ENCODE measurements at places on chromosomes 5 and 9.

DNA sequence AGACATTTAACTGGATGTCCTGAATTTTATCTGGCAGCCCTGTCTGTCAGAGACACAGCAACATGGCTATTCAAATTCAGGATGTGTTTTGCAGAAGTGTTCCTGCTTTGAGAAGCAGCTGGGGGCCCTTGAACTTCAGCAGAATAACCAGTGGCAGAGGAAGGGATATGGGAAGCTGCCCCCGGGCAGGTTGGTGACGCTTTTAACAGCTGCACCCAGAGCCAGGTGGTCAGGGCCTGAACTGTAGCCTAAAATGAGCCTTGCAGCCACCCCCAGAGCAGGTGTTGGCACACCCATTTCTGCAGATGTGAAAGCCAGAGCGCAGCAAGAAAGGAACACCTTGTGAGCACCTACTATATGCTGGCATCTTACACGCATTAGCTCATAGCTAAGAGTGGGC lies 128.7 kb upstream of the BOD1 start:
- no peaks in the 10 kb centered on the region for H3K36me3 ChIP-seq
- DNase-seq: no peak
- no peak overlapping the region for H3K4me3 ChIP-seq
- H3K4me1 ChIP-seq: peaks cover 3% of the 10 kb centered on the region
- no peaks in the 10 kb centered on the region for H3K27me3 ChIP-seq

- H3K4me1 ChIP-seq: no peaks in the 10 kb centered on the region
- peaks cover 6% of the 10 kb centered on the region for H3K27me3 ChIP-seq
- no peak overlapping the region for H3K27ac ChIP-seq
- no peak for DNase-seq
- no peak overlapping the region for H3K4me3 ChIP-seq
- no peaks in the 10 kb centered on the region for H3K36me3 ChIP-seq
Observed at GRCh38 chr9:116336133-116336862, 182.7 kb downstream of the PAPPA start.

DNA sequence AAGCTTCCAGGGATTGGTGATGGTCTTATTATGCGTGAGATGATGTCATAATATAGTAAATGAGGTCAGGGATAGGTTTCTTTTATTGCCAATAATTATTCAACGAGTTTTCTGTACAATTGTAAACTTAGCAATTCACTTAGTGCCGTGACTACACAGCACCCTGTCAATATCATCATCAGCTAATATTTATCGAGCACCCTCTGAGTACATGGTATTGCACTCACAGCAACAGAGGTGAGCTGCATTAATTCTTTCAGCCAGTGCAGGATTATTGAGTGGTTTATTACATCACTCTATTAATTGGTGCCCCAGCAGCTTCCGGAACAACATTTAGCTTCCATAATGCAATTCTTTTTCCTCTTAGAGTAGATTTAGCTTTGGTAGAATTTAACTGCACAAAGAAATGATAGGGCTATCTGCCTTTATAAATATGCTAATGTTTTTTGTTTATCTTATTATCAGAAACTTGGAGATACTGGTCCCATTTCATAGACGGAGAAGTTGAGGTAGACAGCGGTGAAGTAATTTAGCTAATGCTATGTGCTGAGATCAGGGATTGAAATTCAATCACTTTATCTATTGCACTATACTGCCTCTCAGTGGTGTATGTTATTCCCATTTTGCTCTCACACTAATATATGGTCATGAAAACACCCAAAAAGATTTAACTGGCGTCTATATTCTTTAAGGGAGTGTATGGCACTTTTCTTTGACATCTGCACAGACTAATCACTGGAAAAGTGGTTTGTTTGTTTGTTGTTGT lies 726.1 kb upstream of the WWC1 start:
- H3K27me3 ChIP-seq: no peaks in the 10 kb centered on the region
- no peak overlapping the region for H3K4me3 ChIP-seq
- no peaks in the 10 kb centered on the region for H3K36me3 ChIP-seq
- peak; percentile 30 for DNase-seq
- no peak overlapping the region for H3K27ac ChIP-seq
- no peaks in the 10 kb centered on the region for H3K4me1 ChIP-seq

GRCh38 chr5:65791712-65792673 lies 70.0 kb downstream of the NLN start:
- H3K27me3 ChIP-seq: no peaks in the 10 kb centered on the region
- no peak overlapping the region for H3K4me3 ChIP-seq
- no peaks in the 10 kb centered on the region for H3K4me1 ChIP-seq

DNA sequence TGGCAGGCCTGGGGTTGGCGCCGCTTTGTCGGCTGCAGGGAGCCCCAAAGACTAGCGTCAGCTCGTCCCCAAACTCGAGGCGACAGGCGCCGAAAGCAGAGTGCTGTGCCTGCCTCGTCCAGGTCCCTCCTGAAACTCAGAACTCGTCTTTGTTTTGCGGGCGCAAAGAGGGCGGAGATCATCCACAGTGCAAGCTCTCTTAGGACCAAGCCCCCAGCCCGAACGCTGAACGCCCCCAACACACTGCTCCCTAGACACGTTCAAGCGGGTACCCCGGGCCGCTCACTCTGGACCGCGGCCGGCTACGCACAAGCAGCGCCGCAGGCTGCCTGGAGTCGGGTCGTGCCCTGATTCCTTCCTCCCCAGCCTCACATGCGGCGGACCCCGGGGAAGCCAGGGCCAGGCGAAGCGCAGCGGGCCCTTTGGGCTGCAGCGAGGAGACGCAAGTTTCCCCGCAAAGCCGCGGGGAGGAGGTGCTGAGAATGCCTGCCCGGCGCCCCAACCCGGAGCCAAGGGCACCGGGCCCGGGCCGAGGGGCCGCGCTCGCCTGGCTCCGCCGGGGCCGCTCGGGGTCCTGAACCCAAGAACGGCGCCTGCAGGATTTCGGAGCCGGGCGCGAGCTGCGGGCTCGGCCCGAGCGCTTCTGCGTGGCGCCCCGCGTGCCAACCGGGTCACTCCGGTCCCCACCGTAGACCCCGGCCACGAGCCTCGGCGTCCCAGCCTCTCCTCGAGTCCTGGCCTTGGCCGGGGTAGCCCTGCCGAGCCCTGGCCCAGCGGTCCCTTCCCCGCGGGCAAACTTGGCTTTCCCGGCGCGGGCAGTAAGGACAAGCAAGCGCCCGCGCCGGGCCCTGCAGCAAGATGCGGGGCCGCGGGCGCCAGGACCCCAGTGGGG lies 738 bp downstream of the FSTL4 start:
- H3K36me3 ChIP-seq: no peaks in the 10 kb centered on the region
- DNase-seq: no peak
- peak overlapping the region; percentile 57 for H3K4me3 ChIP-seq
- H3K27ac ChIP-seq: no peak overlapping the region
- peaks cover 25% of the 10 kb centered on the region for H3K4me1 ChIP-seq

DNA sequence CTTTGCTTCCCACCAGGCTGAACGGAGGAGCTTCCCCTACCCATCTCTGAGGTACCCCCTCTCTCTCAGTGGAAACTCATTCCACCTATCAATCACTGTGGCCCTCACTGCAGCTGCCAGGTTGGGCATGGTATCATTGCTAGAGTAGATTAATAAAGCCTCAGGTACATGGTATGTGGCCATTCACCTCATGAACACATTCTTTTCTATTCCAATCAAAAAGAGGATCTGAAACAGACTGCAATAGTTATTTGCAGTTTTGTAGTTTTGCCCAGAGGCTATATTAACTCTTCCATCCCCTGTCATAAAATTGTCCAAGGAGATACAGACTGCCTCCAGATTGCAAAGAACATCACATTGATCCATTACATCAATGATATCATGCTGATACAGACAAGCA lies 85.8 kb upstream of the MVB12B start:
- no peaks in the 10 kb centered on the region for H3K4me1 ChIP-seq
- DNase-seq: no peak
- no peak overlapping the region for H3K27ac ChIP-seq
- no peaks in the 10 kb centered on the region for H3K27me3 ChIP-seq

DNA sequence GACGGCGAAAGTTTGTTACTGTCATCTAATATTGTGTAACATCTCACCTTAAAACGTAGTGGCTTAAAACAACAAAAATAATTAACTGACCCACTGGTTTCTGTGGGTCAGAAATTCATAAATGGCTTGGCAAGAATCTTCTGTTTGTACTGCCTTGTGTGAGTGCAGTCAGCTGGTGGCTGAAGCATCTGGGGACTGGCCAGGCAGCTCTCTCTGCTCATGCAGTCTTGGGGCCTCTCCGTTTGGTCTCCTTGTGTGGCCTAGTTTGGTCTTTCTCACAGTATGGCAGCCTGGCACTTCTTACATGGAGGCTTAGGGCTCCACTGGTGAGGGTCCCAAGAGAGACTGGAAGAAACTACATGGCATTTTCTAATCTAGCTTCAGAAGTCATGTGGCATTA lies 49.0 kb upstream of the CTXN3 start:
- H3K27ac ChIP-seq: no peak overlapping the region
- H3K4me1 ChIP-seq: no peaks in the 10 kb centered on the region
- H3K27me3 ChIP-seq: no peaks in the 10 kb centered on the region
- no peaks in the 10 kb centered on the region for H3K36me3 ChIP-seq
- no peak for DNase-seq
- no peak overlapping the region for H3K4me3 ChIP-seq

- H3K36me3 ChIP-seq: peaks cover 82% of the 10 kb centered on the region
- H3K27me3 ChIP-seq: no peaks in the 10 kb centered on the region
- H3K4me1 ChIP-seq: peaks cover 33% of the 10 kb centered on the region
- H3K27ac ChIP-seq: no peak overlapping the region
Observed at GRCh38 chr5:72860499-72860898, 44.0 kb downstream of the TNPO1 start.

DNA sequence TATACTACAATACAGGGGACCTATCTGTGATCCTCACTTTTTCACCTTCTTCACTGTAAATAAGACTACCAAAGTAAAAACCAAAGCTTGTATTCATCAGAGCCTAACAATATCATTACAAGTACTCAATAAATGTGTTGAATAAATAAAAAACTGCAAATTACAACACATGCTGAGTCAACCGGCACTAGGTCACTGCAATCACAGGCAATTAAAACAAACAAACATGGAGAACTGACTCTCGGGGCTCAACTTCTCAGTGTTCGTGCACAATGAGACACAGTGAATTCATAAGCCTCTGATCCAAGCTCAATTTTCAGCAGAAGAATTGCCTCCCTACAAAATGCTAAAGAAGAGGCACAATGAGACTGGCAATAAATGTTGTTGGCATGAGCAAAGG lies 69.2 kb downstream of the CDK5RAP2 start:
- no peaks in the 10 kb centered on the region for H3K27me3 ChIP-seq
- no peak overlapping the region for H3K4me3 ChIP-seq
- H3K27ac ChIP-seq: no peak overlapping the region
- H3K4me1 ChIP-seq: no peaks in the 10 kb centered on the region

DNA sequence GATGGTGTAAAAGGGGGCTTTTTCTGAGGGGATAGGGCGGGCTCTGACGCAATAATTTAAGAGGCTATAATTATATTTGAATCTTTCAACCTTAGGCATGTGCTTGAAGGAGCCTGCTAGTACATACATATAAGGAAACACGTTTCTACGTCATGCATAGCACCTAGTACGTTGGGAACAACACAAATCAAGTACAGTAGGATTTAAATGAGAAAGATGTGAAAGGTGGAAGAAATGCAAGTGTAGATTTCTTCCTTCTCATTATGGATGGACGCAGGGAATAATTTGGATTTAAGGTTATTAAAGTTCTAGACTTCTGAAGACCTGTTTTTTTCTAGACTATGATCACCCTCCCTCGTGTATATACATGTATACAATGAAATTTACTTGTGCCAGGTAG lies 927 bp upstream of the CDO1 start:
- peaks cover 16% of the 10 kb centered on the region for H3K4me1 ChIP-seq
- H3K27me3 ChIP-seq: peaks cover 25% of the 10 kb centered on the region
- H3K27ac ChIP-seq: no peak overlapping the region
- DNase-seq: no peak
- no peak overlapping the region for H3K4me3 ChIP-seq
- no peaks in the 10 kb centered on the region for H3K36me3 ChIP-seq

- peak overlapping the region; percentile 48 for H3K27ac ChIP-seq
- no peaks in the 10 kb centered on the region for H3K27me3 ChIP-seq
- H3K4me1 ChIP-seq: peaks cover 10% of the 10 kb centered on the region
- DNase-seq: peak; percentile 80
Observed at GRCh38 chr5:66741394-66741793, 145.2 kb downstream of the MAST4 start.

DNA sequence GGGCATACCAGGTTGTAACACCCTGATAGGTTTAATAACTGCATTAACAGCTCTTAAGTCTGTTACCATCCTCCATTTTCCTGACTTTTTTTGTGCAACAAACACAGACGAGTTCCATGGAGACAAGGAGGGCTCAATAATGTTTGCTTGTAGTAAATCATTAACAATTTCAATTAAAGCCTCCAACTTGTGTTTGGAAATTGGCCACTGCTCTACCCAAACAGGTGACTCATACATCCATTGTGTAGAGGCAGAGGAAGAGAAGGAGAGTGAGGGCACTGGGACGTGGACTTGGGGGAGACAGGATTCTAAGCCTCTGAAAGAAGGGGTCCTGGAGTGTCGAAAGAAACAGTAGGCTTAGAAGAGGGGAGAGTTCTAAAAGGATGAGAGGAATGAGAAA lies 213.6 kb upstream of the KCNN2 start:
- H3K4me1 ChIP-seq: no peaks in the 10 kb centered on the region

DNA sequence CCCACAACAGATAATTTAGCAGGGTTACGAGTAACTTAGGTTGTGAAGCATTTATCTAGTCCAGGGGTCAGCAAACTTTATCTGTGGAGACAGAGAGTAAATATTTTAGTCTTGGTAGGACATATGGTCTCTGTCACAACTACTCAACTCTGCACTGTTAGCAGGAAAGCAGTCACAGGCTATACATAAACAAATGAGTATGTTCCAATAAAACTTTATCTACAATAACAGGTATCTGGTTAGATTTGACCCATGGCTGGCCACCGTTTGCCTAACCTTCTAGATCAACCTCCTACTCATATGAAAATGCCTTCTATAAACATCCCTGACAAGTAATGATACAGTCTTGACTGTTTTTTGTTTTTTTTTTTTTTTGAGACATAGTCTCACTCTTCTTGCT lies 13.0 kb upstream of the HK3 start:
- no peak for DNase-seq
- H3K4me1 ChIP-seq: no peaks in the 10 kb centered on the region
- H3K4me3 ChIP-seq: no peak overlapping the region
- H3K27me3 ChIP-seq: no peaks in the 10 kb centered on the region

GRCh38 chr9:13690595-13690994 lies 411.1 kb upstream of the MPDZ start:
- H3K27ac ChIP-seq: no peak overlapping the region
- H3K36me3 ChIP-seq: no peaks in the 10 kb centered on the region
- no peak for DNase-seq
- no peaks in the 10 kb centered on the region for H3K27me3 ChIP-seq
- H3K4me3 ChIP-seq: no peak overlapping the region

DNA sequence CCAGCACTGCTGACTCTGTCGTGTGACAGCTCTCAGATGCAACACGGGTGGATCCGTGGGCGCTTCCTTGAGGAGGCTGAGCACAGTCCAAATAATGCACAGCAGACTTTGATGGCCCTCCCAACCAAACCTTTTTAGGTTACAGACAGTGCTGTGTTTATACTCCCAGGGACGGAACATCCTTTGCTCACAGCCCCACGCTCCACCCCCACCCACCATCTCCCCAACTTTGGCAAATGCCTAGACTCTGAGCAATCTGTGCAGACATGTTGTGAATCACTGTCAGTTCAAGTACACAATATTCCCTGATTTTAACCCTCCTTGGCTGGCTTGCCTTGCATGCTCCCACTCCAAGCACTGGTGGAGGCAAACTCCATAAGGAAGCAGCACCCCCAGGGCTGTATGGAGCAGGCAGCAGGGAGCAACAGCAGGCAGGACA lies 324.6 kb downstream of the MLLT3 start:
- no peaks in the 10 kb centered on the region for H3K27me3 ChIP-seq
- peak; percentile 64 for DNase-seq
- H3K27ac ChIP-seq: no peak overlapping the region
- no peak overlapping the region for H3K4me3 ChIP-seq
- no peaks in the 10 kb centered on the region for H3K36me3 ChIP-seq
